Stimulated activated CD8-positive, alpha-beta memory T cell treated with anti-CD3 and anti-CD28 coated beads, Interleukin-15, amount 100 ng/mL, for 1 hour (primary cell): ENCODE measurements at places on chromosomes 12 and 14.

DNA sequence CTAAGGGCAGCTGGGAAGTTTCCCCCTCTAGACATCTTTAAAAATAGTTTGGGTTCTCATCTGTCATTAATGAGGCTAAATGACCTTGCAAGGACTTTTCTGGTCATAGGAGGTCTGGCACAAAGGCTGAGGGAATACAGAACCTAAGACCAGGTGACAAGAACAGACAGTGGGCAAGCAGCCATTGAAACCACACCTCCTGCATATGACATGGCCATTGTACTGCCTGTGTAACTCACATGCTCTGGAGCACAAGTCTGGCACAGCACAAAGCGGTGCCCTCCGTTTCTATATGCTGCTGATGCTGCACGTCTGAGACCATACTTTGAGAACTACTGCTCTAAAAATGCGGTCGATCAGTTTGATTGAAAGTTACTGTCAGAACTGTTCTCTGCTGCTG lies 143.3 kb downstream of the APAF1 start:
- no peak for DNase-seq

DNA sequence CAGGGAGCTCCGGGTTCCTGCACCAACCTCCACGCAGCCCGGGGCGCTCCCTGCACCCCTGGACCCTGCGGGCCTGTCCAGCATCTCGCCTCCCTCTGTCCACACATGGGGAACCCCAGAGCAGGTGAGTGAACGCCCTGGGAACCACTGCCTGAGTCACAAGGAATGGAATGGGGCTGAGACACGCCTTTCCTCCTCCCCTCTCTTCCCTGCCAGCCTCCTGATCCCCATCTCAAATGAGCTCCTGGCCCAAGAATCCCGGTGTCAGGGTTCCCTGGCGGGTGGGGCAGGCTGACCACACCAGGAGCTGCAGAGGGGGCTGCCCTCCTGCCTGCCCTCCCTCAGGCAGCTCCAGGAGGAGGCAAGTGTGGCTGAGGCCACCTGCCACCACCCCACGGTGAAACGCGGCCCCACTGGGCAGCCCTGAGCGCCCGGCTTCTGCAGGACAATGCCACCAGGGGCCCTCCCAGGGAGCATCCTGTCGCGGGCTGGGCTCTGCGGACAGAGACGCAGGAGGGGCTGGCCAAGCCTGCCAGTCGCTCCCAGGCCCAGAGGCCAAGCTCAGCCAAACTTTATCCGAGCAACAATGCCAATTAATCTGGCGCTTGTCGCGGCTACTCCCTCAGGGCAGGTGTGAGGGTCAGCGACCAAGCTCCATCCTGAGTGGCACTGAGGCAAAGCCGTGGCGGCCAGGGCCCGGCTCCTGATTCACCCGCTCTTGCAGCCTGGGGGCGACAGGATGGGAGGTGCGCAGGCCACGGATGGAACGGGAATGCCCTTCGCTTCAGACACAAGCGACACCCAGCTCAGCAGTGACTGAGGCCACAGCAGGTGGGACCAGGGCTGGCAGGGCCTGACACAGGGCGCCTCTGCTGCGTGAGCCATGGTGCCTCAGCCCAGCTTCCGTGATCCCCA lies 44.3 kb downstream of the GALNT9 start:
- DNase-seq, result no peak

DNA sequence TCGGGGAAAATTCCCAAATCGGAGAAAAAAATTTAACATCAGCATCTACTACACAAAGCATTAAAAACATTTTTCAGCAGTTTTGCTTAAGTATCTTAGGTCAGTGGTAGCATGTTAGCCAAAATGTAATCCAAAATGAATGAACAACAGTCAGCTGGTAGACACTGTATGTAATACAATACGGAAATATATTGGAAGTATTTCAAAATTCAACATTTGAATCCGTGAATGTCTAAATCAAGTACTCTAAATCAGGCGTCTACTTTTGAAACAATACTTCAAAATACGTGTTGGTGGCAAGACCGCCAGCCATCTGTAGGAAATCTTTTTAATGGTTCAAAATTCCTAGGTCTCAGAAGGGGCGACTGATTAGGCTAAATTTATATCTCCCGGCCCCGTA lies 1.1 kb downstream of the SCAF11 start:
- no peak for DNase-seq

GRCh38 chr12:40054555-40055227 lies 51.2 kb downstream of the SLC2A13 start:
- DNase-seq, result no peak

GRCh38 chr12:125053821-125054220 lies 11.4 kb upstream of the AACS start:
- no peak for DNase-seq

- DNase-seq, result no peak
These were observed 93.6 kb downstream of the STAB2 start for GRCh38 chr12:103680591-103681141.

GRCh38 chr12:79933532-79934264 lies 1.2 kb downstream of the PPP1R12A start:
- no peak for DNase-seq

DNA sequence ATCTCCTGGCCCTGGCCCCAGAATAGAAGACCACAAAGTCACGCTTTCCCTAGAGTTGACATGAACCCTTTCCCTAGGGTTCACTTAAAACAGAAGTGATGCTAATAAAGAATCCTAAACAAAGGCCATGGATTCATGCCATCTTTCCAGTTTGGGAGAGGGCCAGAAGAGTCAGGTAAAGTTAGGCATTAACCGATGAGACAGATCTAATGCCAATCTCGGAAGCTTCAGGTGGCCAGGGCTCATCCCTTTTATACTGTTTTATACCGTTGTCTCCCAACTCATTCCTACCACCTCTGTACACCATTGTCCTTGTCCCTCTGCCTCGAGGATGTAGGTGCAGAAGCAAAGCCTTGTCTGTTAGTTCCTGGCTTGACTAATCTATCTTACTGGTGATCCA lies 22.8 kb upstream of the ACTR10 start:
- no peak for DNase-seq

GRCh38 chr14:95196268-95196667 lies 38.9 kb upstream of the DICER1 start:
- no peak for DNase-seq

GRCh38 chr14:32531942-32532515 lies 202.9 kb downstream of the AKAP6 start:
- no peak for DNase-seq
